ENCODE measurements at places on chromosomes 2 and 18.

DNA sequence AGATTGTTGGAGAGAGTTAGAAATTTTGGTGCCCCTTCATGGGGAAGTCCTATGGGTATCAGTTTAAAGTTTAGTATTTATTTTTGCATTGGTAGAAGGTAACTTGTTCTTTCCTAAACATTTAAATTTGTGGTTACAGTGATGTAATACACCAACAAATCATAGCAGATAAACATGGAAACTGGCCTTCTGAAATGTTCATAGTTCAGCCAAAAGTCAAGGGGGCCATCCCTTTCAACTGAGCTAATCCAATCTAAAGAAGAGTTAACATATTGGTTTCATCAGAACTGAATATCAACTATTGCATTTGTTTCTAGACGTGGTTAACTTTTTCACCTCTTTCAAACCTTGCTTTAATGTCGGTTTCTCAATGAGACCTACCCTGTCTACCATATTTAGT, 46.3 kb downstream of the PPP1R1C start:
- no peak for DNase-seq

GRCh38 chr2:61179701-61180639, 18.0 kb downstream of the C2orf74 start:
- DNase-seq = no peak

GRCh38 chr2:74676331-74676730, 22.3 kb downstream of the SEMA4F start:
- no peak for DNase-seq

DNA sequence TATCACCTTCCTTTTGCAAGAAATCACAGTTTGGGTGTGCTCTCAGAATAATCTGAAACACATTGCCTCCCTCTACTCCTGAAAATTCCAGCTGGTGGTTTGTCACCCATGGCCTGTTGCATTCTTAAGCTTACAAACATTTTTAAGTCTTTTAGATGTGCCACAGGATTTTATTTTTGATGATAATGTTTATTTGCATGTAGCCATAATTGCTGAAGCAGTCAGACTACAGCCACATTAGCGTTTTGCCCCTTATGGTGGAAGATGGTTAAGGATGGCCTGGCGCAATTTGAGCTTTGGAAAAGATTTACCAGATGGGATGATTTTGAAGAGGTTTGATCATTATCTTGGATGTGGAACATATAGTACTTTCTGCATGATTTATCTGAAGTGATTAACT, 439.5 kb downstream of the MEIS1 start:
- DNase-seq = no peak

DNA sequence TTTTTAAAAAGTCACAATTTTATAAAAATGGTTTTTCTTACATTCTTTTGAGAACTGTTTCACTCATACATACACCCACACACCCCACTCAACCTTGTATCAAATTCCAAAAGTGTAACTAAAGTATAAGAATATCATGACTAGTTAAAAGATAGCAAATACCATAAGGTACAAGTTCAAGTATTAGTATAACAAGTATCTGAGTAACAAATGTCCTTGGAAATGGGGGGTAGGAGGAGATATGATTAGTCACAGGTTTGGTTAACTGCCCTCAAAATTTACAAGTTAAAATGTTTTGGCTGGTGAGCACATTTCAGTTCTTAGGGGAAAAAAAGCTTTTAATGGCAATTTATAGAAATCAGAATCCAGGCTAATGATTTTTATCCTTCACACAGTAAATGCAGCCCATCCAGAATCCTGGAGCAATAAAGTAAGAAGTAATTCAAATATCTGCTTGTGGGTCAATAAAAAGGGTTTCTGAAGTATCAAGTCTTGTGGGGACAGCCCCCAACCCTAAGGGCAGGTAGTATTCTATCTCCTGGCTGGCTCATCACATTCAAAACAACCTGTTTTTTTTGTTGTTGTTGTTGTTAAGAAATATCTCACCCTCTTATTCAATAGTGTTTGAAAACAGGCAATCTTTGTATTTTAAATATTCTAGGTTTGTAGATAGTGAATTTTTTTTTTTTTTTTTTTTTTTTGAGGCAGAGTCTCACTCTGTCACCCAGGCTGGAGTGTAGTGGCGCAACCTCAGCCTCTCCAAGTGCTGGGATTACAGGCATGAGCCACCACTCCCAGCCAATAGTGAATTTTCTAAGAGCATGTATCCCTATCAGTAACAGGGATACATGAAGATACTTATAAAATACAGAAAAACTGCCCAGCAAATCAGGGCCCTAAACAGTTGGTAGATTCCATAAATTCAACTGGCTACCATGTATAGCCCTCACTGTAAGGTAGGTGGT, 14.5 kb downstream of the IAH1 start:
- no peak for DNase-seq

- no peak for DNase-seq
These were observed 24.2 kb upstream of the CASP8 start for GRCh38 chr2:201235860-201236811.

DNA sequence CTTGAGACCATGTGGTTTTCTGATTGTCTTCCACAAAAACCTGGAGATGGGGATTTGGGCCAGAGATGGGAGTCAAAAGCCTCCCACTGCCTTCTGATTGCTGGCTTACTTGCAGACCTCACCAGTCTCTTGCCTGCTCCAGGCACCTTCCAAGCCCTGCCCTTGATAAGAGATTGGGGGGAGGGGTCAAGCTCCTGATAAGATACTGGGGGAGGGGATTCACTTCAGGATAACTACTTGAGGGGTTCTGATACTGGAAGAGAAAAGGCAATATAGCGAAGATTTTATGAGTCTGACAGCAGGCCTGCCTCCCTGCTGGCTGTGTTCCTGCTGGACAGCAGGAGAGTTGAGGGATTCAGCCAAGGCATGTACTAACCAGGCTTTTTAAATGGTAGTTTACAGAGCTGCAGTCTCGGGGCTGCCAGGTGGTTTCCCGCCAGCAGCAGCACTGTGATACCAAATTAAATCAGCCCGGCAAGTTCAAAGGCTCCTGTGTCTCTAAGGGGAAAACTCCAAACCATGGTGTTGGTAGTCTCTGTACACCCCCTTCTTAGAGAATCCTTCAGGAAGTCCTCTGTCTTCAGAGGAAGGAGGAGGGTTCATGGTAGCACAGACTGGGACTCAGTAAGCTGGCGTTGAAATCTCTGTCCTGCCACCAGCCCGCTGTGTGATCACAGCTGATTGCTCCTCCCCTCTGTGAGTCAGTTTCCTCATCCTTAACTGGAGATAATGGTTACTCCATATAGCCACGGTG, 58.3 kb downstream of the FBXO36 start:
- DNase-seq = no peak

DNA sequence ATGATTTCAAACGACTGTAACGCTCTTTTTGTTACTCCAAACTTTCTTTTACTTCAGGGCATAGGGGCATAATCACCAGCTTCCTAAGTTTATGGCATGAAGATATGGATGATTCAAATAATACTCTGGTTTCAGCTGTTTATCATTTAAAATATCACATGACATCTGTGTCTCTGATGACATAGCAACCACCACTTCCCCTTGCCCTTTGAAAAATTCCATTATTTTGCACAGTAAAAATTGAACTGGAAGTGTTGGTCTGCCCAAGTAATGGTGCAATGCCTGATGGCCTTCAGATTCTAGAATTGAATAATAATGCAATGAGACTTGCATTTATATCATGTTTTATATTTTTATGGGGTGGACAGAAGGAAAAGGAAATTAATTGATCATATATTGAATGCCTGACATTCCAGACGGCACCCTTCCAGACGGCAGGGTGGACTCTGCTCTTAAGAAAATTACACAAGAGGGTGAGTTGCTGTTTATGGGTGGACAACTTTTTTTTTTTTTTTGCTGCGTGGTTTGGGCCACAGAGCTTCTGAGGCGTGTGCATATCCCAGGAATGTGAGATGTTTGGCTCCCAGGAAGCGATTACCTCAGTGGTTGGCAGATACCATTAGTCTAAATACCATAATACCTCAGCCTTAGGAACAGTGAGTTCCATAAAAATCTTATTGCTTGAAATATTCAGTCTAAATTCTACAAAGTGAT, 101.7 kb upstream of the ZNF521 start:
- no peak for DNase-seq

GRCh38 chr2:221461901-221462300, 110.2 kb downstream of the EPHA4 start:
- no peak for DNase-seq

- DNase-seq = peak; percentile 21
These were observed 37.5 kb upstream of the ZBTB7C start for GRCh38 chr18:48446582-48447225.

DNA sequence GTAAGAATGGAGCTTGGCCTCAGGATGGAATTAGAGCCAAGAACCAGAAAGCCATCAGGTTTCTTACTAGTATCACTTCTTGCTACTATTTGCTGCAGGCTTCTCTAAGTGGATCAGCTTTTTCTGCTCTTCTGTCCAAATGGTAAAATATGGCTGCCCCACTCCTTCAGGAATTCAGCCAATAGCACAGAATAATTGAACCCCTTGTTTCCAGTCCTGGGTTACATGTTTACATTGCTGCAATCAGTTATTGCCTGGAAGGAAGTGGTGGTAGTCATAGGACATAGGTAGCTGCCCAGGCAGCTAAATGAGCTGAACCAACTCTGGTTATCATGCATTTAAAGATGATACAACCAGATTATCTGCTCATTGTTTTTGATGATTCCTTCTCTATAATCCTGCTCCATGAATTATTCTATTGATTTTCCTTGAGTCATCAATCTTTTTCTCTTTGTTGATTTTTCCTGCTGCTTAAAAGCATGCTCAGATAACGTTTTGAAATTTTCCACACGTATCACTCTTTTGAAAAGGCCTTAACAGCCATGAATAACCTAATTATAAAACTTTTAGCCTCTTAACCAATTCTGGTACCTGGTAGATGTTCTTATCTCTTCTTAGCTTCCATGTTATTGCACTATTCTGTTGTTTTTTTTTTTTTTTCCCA, 12.6 kb downstream of the AGPS start:
- DNase-seq = no peak

DNA sequence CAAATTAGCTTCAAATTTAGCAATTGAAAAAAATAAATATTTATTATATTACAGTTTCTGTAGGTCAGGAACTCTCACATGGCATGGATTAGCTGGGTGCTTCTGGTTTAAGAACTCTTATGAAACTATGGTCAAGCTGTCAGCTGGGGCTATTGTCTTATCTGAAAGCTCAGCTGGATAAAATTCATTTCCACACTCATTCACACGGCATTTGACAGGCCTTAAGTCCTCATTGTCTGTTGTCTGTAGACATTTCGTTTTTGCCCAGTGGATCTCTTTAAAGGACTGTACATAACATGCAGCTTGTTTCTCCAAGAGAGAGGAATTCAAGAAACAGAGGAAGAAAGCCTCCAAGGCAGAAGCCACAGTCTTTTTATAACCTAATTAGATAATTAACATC, 1556.8 kb upstream of the SLC39A10 start:
- DNase-seq = no peak

- DNase-seq = no peak
These were observed 599.2 kb downstream of the NR4A2 start for GRCh38 chr2:155733091-155733853.

DNA sequence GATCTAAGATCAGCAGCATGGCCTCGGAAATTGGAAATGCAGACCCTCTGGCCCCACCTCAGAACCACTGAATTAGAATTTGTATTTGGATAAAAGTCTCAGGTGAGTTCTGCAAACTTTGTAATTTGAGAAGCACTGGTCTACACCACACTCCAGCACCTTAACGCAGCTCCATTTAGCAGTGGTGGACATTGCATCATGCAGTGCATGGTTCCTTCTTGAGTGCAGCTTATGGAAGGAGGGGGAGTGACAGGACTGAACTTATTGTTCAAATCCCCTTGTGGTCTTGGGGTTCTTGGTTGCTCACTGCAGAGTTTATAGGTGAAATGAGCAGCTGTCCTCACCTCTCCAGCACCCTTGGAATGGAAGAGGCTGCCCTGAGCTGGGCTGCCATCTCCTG, 17.4 kb upstream of the STEAP3 start:
- DNase-seq = no peak

DNA sequence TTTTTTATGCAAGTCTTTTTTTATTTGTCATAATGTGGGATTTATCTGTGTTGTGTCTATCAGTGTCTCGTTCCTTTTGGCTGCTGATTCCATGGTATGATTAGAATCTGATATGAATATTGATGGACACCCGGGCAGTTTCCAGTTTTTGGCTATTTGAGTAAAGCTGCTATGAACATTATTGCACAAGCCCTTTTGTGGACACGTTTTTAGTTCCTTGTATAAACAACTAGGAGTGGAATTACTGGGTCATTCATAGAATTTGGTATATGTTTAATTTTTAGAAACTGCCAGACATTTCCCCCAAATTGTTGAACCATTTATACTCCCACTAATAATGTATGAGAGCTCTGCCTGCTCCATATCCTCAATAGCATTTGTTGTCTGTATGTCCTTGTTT, 26.6 kb downstream of the HK2 start:
- DNase-seq = no peak

DNA sequence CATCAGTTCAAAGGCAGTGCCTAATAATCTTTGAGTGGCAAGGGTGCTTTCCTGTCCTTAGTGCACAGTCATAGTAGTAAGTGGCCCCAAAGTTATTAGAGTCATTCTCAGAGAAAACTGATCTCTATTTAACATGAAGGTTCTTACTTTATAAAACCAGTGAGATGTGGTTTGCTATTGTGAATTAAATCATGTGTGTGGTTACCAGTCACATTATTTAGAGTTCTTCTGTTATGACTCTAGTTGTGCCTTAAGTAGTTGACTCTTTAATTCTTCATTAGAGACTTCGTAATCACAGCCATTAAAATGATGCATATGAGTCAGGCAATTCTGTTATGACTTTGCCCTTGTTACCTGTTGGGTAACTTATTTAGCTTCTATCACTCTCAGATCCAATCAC, 1392.9 kb upstream of the ACVR2A start:
- DNase-seq = no peak

DNA sequence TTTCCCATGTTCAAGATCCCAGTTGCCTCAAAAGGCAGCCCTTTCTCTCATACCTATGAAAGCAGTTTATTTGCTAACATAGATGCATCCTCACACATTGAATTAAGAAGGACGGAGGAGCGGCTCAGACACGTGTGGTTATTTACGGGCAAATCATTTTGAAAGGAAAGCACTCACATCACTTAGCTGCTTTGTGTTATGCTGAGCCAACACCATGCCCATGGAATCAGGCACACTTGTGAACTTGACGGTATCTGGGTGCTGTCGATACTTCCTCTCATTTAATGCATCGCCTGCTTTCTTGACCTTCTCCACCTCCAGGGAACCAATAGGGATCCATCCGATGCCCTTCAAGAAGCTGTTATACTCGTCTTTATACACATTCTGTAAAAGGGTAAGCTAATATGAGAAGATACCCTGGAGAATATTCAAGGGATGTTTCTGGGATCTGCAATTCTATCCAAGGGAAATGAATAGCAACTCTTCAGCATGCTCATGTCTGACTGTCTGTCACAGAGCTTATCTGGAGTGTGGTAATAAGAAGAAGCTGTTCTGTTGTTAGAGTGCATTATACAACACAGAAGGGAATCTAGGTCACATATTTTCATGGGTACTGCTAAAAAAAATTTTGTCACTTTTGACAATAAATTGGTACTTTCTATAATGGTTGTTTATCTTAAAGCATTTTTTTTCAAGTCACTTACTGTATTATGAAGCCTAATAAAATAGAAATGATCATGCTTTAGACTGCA, 63.3 kb downstream of the NEB start:
- no peak for DNase-seq

- DNase-seq = no peak
These were observed 206.8 kb upstream of the ERBB4 start for GRCh38 chr2:212745359-212745758.

Measured in stimulated activated CD8-positive, alpha-beta memory T cell treated with anti-CD3 and anti-CD28 coated beads, Interleukin-15, amount 100 ng/mL, for 4 hours (primary cell).